Memory B cell (primary cell): ENCODE measurements at places on chromosomes 5 and 9.

DNA sequence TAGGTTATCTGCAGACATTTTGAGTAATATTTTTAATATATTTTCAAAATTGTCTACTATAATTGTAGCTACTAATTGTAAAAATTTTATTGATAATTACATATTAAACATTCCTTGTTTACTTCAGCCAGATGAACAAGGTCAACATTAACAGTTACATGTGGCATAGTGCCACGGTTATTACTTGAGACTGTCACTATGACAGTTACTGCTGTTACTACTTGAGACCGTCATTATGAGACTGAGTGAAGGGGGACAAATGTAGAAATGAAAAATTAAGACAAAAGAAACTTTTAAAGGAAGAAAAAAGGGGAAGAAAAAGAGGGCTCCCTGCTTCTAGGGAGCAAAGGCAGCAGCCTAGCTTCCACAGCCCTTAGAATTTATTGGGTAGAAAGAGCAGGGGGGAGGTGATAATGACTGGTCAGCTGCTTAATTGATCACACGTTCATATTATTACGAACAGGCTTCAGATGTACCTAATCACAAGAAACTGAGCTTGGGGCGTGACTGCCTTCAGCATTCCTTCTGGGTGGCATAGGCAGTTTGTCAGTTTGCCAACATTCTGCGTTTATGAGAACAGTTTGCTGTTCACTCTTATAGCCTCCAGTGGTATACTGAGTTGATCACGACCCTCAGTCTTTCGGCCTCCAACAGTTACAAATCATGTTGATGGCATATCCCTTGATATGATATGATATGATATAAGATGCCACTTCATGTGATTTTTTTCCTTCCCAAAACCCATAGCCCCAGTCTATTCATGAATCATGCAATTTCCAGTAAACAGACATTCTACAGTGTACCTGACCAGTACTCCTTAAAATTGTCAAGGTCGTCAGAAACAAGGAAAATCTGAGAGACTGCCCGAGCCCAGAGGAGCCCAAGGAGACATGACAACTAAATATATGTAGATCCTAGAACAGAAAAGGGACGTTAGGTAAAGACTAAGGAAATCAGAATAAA is 13.1 kb downstream of the MARCHF6 start:
- no peak for DNase-seq

DNA sequence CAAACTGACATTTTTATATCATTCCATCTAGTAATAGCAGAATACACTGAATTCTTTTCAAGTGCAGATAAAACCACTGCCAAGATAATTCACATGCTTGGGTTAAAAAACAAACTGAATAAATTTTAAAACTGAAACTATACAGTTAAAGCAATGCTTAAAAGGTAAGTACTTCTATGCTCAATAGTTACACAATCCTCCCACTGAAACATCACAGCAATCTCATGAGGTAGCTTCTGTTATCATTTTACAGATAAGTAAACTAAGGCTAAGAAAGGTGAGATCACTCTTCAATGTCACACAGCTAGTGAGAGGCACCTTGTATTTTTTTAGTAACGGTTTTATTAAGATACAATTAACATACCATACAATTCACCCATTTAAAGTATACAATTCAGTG is 13.4 kb upstream of the GOLGA1 start:
- DNase-seq, result no peak

DNA sequence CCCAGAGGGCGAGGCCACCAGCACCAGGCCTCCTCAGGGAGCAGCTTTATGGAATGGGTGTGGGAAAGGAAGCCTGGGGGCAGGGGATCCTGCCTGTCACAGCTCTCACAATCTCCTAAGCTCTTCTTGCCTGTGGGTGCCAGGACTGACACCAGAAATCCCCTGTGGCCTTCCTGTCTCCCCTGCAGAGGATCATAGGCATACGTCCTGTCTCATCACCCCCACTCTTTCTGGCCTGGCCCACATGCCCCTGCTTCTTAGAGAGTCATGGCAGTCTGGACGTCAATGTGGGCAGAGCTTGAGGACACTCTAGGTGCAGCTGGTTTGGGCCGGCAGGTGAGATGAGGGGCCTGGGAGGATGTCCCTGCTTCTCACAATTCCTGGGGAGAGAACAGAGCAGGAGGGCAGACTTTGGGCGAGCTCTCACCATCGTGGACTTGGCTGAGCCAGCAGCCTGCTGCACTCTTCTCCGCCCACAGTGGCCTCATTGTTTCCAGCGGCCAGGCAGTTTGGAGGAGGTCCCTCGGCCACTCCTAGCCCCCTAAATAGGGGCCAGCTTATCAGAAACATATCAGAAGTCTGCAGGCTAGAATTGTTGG is 67.3 kb upstream of the ZFR start:
- no peak for DNase-seq

DNA sequence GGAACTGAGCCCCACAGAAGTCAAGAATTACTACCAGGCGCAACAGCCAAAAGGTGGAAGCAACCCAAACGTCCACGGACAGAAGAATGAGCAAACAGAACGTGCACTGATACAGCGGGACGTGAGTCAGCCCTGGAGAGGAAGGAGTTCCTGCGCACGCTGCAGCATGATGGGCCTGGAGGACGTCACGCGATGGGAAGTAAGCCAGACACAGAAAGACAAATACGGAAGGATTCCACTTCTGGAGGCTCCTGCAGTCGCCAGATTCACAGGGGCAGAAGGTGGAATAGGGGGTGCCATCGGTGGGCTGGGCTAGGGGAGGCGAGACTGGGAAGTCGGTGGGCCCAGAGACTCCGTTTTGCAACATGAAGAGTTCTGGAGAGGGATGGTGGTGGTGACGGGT is 80.3 kb upstream of the PHYKPL start:
- no peak for DNase-seq

- no peak for DNase-seq
Measured at GRCh38 chr9:92649007-92649406, 20.9 kb downstream of the IPPK start.

DNA sequence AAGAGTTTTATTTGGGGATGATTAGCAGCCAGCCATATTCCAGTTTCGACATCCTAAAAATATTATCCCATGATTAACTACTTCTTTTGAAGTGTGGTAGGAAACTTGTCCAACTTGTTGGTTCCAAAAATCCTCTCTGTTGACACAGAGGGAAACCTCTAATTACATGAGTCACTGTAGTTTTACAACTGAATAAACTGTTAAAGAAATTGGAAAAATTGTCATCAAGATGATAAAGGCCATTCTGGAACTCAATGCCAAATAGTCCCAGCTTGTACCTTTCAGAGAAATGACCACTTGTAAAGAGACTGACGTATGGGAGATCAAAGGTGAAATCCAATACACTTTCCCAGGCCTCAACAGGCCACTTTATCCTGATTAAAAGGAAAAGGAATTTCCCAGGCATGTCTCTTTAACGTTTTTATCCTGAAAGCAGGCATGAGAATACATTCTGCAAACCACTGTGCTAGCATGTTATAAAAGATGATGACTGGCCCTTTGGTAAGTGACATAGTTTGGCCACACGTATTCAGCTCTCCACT is 261.6 kb downstream of the GLIS3 start:
- no peak for DNase-seq

- no peak for DNase-seq
Measured at GRCh38 chr5:28648108-28648507, 1609.7 kb upstream of the CDH9 start.

DNA sequence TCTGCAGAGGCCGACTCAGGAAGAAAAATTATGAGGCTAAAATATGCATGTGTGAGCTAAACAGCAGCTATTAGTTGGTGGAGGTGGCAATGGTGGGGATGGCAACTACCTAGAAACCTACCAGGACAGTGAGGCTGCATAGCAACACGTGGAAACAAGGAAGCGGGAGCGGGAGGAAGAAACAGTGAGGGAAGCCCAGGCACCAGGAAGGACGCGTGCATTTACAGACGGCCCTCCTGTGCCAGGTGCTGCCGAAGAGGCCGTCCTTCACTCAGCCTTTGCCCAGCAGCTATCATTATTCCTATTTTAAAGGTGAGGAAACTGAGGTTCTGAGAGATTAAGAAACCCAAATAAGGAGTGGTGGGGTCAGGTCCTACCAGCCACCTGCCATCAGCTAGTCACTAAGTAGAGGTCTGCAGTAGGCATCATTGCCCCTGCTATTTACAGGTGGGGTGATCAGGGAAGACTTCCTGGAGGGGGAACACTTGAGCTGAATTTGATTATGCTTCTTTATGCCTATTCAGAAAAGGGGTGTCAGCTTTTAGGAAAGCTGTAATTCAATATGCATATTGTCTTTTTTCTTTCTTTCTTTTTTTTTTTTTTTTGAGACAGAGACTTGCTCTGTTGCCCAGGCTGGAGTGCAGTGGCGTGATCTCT is 125.3 kb downstream of the CRB2 start:
- DNase-seq, result no peak

- no peak for DNase-seq
Measured at GRCh38 chr9:15824310-15824709, 271.5 kb downstream of the CCDC171 start.

DNA sequence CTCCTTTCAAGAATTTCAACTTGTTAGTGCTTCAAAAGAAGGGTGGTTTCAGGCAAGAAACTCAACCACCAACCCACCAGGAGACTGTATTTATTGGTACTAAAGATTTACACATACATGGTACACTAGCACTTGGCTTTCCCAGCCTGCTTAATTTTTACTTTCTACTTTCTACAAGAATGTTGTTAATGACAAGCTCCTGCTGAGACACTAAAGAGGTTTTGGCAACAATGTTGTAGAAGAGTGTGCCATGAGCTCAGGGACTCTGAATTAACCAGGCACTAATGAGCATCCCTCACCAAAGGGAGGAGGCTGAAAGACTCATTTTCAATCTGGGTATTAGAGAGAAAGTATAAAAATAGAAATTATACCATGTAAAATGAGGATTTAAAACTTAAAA is 195.0 kb downstream of the KIAA0825 start:
- no peak for DNase-seq

DNA sequence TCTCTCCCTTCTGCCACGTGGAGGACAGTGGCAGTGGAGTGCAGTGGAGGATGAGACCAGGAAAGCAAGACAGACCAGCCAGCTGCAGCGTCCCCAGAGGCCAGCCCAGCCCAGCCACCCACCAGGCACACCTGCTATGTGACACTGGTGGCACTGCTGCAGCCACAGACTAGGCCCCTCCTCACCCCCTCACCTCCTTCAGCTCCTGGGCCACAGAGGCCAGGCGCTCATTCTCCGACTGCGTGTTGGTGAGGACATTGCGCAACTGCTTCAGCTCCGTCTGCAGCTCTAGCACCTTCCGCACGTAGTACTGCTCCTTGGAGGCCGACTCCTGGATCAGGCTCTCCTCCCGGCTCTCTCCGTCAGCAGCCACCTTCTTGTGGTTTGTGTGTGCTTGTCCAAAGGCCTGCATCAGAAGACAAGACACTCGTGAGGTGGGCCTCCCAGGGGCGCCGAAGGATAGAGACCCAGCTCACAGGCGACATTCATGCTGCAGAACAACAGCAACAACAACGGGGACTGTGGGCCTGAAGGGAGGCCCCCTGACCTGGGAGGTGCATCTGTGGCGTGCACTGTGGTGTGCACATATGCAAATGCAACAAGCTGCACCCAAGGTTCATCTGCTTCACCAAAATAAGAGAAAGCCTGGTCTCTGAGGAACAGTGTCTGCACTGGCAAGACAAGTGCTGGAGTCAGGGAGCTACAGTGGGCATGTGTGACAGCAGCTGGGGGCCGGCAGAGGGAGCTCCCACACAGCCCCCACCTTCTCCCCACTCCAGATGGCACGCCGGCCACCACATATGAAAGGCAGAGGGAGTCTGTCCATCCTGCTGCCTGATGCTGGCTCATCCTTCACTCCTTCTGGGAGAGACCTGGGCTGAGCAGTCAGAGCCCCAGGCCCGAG is 35.5 kb downstream of the BICD2 start:
- DNase-seq, result peak; percentile 58

DNA sequence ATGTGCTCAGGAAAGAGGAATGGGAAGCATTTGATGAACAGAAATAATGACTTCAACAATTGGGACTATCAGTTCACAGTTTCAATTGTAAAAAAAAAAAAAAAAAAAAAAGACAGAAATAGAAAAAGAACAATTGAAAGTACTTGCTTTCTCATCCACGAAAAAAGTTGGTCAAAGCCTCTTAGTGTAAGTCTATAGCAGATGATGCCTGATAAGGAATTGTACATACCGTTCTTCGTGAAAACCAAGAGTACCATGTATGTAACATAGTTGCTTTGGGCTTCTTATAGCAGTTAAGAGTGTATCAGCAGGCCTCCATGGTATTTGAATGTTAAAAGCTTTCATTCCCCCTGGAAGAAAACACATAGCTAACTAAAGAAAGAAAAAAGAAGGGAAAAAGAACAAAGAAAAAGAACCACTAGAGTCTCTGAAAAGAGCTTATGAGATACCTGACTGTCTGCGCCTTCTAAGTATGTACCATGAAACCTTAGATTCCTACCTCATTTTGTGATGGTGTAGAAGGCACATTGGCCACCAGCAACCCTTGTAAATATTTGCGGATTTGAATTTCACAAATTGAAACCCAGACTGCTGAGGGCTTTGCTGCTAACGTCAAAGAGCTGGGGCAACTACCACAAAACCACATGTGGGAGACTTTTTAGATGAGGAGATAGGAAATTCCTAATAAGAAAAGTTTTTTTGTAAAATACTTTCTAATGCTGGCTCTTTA is 75.2 kb downstream of the TMC1 start:
- DNase-seq, result no peak

DNA sequence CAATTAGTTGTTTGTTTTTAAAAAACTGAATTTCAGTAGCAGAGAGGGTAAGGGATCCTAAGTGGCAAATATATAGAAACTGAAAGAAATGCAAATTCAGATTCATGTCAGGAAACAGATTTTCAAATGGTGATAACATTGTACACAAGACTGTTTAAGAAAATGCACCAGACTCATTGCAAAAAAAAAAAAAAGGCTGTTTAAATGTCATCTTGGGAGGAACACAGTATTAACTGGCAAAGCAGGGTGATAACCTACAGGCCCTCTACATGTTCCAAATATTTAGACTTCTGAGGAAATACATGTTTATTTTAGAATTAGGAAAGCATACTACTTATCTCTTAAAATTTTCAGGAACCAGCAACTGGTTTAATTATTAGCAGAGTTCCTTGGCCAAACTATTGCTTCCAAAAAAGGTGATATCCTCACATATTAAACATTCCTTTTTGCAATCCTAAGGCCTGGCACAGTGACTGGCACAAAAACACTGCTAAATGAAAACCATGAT is 114.5 kb downstream of the TSSK1B start:
- DNase-seq, result no peak

GRCh38 chr5:42436051-42436450 is 12.8 kb downstream of the GHR start:
- DNase-seq, result no peak
